ENCODE measurements at places on chromosomes 5 and 9.

DNA sequence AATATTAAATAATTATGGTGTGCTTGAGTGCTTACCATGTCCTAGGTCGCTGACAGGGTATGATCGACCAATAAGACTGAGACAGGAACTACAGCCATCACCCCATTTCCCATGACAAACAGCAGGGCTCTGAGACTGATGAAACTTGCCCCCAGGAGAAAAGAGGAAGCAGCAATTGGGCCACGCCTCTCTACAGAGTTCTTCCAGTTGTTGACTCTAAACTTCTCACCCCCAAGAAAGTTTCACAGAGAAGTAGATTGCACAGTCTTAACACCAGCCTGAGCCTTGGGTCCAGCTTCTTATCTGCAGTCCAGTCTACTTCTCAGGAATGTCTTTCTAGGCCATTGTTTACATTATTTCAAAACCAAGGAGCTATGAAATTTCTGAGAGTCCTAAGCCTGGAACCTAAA lies 182.2 kb upstream of the ANKRD55 start:
- DNase-seq: no peak

- DNase-seq: no peak
These were observed 11.0 kb downstream of the FABP6 start for GRCh38 chr5:160240350-160240749.

- no peak for DNase-seq
These were observed 16.7 kb downstream of the HMHB1 start for GRCh38 chr5:143828710-143829109.

DNA sequence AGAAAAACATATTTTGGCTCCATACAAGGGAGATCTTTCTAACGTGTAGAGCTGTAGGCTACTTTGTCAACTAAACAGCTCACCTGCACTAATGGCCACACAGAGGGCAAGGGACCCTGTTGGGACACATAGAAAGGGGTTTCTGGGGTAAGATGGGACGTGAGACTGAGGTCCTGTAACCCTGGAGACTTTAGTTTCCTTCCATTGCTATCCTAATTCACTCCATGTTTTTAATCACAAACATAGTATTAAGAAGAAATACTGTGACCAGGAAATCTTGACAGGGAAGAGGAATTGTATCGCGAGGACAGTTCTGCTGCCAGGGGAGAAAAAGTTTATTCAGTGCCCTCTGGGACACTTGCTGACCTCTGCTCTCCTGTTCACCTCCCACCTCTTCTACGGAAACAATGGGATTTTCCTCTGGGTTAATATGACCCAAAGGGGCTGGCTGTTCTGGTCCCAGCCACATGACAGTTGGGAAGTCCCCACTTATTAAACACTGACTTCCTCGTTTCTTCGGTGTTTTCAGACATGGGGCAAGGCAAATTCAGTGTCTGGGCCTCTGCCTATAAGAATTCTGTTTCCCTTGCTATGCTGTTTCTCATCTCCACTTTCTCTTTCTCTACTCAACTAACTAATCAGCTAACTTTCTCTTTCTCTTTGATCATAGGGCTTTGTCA lies 106.9 kb upstream of the SEMA6A start:
- DNase-seq: no peak

- no peak for DNase-seq
These were observed 129.0 kb downstream of the TAF11L14 start for GRCh38 chr5:17763301-17763700.

DNA sequence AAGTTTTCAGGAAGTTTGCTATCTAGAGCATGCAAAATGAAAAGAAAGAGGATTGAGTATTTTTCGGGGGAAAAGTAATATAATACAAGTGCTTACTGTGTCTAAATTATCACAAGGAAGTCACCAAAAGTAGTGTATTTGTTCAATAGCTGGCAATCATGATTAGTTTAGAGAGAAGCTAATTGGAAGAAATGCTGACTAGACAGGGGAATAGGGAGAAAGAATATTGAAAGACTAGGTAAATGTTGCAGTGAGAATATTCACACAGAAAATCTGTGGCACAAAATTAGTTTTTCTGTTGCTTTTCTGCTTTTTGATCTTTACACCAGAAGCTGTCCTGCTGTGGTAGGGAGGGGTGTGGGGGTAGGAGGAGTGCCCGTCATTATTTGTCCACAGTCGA lies 238.7 kb downstream of the MARCHF11 start:
- no peak for DNase-seq

GRCh38 chr9:130666393-130667119 lies 2.2 kb downstream of the PRDM12 start:
- DNase-seq: no peak

DNA sequence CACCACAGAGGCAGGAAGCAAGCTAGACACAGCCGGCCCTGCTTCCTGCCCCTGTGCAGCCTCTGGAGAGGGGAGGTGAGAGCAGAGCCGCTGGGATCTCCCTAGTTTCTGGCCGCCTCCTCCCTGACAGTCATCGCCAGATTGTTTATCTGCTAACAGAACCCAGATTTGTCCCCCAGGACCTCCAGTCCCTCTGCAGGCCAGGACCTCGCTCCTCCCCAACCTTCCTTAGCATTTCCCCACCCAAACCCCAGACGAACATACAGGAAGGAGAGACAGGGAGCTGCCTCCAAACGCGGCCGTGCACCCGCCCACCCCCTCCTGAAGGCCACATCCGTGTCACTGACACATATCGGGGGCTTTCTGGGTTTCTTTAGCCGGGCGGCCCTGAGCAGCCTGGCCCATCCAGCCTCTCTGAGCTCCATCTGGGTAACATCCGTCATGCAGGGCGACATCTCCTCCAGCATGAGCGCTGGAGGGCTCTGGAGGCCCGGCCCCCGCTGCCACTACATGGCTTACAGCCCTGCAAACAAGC lies 47.5 kb downstream of the DBH start:
- DNase-seq: peak; percentile 33

Measured in stimulated activated CD8-positive, alpha-beta memory T cell treated with anti-CD3 and anti-CD28 coated beads, Interleukin-4, amount 100 ng/mL, for 1 hour (primary cell).